Activated CD4-positive, alpha-beta T cell treated with anti-CD3 and anti-CD28 coated beads, Interleukin-2, amount 50 U/mL, for 24 hours (primary cell): ENCODE measurements at places on chromosomes 12 and 14.

DNA sequence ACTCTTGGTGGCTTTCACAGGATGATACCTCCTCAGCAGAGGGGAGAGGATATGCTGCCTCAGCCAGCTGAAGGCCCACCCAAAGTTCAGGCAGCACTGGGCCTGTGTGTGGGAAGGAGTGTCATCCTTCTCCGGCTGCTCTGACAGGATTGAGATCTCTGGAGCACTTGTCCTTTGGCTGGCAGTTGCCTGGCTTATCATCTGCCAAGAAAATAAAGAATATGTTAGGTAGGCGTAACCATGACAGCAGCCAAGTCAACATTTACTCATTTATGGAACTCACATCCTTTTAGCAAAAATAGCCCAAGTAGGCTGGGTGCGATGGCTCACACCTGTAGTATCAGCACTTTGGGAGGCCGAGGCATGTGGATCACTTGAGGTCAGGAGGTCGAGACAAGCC lies 68.5 kb downstream of the PPFIBP1 start:
- DNase-seq, result no peak

GRCh38 chr12:83958997-83959396 lies 953.6 kb downstream of the SLC6A15 start:
- DNase-seq, result no peak

- DNase-seq, result no peak
These were observed 2.0 kb downstream of the FERMT2 start for GRCh38 chr14:52948836-52949235.

GRCh38 chr12:91604897-91605296 lies 422.3 kb upstream of the DCN start:
- no peak for DNase-seq

- DNase-seq, result no peak
These were observed 521 bp downstream of the MAP4K5 start for GRCh38 chr14:50531595-50532501.

- DNase-seq, result no peak
These were observed 7.9 kb upstream of the HCAR1 start for GRCh38 chr12:122738571-122738970.

DNA sequence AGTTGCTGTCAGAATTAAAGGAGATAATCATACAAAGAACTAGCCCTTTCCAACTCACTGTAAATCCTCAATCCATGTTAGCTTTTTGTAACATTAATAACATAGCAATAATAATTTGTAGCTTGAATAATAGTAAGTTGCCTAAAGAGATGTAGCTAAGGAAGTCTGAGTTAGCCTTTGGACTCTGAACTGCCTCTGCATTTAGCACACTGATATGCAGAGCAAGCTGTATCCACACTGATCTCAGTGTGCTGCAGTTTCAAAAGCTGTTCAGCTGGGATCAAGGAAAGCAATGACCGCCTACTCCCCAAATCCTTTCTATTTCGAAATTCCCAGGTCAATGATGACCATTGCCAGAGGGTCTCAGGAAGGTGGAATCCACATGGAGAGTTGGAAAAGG lies 99.3 kb upstream of the IFNG-AS1 start:
- no peak for DNase-seq

GRCh38 chr14:64954491-64955240 lies 12.1 kb upstream of the GPX2 start:
- no peak for DNase-seq

GRCh38 chr12:39267886-39268285 lies 175.0 kb downstream of the KIF21A start:
- DNase-seq, result no peak

DNA sequence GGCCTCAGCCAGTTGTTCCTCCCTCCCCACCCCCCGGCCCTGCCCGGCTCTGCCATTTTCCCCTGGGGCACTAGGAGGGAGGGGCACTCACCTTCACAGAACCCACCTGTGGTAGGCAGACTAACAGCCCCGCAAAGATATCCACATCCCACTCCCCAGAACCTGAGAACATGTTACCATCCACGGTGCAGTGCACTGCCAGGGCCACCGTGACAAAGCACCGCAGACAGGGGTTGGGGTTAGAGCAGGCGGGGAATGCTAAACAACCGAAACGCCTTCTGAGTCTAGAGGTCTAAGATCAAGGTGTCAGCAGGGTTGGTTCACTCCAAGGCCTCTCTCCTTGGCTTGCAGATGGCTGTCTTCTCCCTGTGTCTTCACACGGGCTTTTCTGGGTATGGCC lies 57.4 kb upstream of the NCOR2 start:
- DNase-seq, result no peak

- DNase-seq, result no peak
These were observed 4.5 kb downstream of the FICD start for GRCh38 chr12:108519558-108519957.

DNA sequence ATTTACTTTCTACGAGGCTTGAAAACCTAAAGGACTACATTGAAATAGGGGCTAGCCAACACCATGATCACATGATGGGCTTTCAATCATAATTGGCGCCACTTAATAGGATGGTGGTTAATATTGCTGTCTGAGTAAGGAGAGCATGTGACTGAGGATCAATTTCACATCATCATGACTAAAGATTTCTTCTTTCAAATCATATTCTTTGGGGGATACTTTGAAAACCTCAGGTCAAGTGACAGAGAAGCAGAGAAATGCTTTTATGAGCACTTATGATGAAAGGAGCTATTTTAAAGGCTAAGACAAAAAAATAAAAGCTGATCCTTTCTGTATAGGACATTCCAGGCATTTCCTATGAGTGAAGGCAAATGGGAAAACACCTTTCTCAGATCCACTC lies 42.9 kb upstream of the KRAS start:
- DNase-seq, result no peak

DNA sequence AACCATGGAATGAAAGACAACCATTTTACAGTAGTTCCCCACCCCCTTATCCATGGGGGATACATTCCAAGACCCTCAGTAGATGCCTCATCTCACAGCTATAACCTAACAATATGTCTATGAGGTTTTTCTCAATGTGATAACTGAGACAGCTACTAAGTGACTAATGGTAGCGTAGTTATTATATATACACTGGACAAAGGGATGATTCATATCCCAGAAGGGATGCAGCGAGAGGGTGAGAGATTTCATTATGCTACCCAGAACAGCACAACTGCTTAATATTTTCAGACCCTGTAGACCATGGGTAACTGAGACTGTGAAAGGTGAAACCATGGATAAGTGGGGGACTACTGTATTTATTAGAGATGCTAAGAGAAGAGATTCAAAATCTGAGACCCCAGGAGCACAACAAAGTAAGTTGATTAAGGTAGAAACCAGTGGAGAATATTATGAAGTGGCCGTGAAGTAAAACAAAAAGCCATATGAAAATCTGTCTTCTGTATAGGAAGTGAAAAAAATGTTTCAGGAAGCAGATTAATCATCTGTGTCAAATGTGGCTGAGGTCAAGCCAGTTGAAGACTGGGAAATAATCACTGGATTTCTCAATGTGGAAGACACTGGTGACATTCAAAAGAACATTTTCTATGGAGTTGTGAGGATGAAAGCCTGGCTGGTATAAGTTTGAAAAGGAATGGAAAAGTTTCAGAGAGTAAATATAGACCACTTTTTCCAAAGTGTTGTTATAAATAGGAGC lies 77.2 kb downstream of the RPL10L start:
- no peak for DNase-seq

DNA sequence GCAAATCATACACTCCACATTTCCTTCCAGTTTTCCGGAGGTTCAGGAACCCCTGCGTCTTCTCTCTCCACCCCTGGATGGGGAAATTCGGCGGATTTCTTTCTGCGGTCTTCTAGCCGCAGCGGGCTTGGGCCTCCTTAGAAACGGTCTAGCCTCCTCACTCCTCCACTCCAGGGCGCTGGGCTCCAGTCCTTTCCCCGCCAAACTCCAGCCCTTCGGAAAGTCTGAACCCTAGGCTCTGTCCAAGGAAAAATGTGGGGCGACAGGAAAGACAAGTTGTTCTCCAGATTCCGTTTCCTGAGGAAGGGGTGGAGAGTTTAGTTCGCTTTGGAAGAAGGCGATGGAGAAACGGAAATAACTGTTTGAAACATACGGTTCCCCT lies 1.4 kb upstream of the HOXC10 start:
- DNase-seq, result no peak

DNA sequence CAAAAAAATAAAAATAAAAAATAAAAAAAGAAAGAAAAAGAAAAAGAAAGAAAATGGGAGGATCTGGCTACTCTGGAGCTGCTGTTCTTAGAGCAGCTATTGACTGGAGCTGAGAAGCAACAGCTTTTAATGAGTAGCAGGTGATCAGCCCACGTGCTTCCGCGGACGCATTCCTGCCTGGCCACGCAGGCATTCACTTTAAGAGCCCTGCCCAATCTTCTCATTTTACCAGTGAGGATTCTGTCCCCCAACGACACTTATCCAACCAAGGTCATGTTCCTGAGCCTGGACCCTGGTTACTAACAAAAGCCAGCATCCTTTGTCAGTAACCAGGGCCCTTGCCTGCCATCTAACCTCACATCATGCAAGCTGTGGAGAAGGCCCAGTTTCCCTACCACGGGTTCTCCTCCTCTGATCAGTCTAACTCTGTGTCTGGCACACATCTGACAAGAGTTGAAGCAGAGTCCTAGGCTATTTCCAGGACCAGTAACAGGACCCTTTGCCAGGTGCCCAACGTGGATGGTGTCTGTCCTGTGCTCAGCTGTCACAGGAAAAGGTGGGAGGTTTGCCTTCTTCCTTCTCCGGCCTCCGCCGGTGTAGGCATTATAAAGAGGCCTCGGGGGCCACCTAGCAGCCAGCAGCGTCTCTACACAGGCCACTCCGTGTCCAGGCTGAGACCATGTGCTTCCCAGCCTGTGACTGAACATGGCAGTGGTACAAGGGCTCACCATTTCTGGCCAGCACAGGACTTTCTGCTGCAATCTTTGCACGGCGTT lies 60.9 kb upstream of the GPATCH2L start:
- DNase-seq, result no peak

DNA sequence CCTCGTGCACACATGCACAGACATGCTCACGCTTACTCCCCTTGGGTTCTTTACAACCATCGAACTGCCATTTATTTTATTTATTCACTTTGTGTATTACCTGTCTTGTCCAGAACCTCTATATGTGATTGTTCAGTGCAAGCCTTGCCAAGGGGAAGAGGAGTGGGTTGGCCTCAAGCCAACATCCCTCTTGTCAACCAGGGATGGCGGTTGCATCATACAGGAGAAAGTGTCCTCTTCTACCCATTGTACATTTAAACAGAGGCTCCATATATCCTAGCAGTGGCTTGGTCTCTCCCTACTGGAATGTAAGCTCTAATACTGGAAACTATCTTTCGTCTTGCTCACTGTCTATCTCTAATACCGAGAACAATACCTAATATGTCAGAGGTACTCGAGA lies 108.4 kb downstream of the C12orf42 start:
- DNase-seq, result no peak

DNA sequence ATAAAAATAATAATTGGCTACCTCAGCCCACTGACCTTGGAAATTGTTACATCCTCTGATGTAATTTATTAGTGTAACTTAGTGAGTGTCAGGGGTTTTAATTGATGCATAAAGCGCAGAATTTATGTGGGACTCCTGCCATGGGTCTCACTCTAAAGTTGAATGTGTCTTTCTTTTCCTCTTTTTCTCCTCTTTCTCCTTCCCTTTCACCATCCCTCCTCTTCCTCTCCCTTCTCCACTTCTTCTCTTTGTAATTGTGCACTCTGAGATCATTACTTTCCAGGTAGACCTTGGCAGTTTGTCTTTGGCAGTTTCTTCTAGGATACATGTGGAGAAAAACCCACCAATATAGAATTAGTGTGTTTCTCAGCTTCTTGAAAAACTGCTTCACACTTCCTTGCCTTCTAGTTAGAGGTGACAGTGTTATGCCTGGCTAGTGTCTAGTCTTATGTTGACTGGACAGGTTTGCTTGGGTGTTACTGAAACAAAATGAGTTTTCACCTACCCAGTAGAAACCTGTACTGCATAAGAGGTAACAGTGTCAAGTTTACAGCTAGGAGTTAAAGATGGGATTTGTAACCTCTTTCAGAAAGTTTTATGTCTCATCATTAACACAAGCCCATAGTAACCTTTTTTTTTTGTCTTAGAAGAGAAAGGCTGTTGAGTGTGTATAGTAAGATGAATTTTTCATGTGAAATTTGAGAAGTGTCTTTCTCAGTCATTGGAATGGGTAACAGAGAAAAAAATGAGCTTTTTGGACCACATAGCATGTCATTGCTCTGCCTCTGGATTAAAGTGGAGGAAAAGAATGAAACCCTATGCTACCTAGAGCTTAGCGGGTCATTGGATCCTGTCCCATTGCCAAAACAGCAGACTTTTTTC lies 18.6 kb downstream of the PELI2 start:
- no peak for DNase-seq

DNA sequence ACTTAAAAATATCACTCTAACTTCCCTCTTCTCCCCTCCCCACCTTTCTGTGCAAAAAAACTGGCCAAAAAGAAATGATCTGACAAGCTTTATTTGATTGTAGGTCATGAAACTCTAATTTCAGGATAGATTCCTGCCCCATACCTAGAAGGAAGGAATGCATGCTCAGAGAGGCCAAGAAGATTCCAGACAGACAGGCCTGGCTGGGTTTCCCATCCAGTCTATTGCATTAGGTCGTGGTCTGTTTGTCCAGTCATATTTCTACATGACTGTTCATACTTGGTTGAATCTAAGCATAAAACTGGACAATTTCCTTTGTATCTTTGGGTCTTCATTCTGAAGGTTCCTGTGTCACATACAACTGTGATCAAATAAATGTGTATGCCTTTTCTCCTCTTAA lies 20.0 kb upstream of the SLC15A5 start:
- no peak for DNase-seq

- DNase-seq, result no peak
These were observed 42.3 kb upstream of the EVL start for GRCh38 chr14:100022772-100023451.

DNA sequence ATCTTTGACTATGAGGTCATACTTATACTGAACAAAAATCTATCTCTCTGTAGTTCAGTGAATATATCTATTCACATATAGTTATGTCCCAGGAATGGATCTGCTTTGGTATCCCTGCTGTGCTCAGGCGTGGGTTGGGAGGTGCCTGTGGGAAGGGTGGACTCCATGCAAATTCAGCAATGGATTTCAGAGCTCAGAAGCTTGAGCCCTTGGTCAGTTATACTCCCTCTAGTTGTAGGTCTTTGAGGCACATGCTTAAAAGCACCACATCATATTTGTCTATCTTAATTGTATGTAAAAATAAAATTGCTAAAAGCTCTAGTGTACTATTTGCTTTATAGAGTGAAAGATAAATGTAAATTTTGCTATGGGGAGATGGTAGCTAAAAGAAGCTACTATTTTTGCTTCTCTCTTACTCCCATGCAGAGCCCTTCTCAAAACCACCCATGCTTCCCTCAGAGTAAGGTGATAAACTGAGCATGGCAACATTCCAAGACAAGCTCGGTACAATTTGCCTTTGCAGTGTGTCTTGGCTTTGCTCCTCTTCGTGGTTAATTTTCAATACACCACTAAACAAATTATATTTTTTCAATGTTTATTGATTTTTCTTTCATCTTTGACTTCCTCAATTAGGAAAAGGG lies 54.9 kb downstream of the SLC16A7 start:
- no peak for DNase-seq
